ENCODE measurements at places on chromosomes 16 and 17.
A peak's percentile ranks its signal among the peaks of the same experiment; 100 is the strongest.

DNA sequence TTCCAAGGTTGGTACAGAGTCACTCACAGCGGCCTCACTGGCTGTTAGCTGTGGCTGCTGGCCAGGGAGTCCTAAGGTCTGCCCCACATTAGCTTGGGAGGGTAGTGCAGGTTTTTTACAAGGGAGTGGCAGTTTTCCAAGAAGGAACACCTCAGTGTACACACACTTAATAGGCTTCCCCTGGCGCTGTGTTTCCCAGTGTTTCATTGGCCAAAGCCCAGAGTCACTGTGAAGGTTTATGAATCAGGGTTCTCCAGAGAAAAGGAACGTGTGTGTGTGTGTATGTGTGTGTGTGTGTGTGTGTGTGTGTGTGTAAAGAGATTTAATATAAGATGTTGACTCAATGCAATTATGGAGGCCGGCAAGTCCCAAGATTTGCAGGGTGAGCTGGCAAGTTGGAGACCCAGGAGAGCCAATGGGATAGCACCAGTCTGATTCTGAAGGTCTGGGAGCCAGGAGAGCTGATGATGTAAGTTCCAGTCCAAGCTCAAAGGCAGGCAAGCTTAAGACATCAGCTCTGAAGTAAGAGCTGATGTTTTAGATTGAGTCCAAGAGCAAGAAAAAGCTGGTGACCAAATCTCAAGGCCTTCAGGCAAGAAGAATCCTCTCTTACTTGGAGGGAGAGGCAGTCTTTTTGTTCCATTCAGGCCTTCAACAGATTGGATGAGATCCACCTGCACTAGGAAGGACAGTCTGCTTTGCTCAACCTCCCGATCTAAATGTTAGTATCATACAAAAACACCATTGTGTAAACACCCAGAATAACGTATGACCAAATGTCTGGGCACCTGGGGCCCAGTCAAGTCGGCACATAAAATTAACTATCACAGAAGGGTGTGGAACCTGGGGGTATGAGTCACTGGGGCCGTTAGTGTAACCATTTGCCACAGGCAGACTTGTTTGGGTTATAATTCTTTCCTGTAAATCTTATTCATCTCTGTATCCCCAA, 206.8 kb downstream of the PRKCA start:
- no peak for DNase-seq

DNA sequence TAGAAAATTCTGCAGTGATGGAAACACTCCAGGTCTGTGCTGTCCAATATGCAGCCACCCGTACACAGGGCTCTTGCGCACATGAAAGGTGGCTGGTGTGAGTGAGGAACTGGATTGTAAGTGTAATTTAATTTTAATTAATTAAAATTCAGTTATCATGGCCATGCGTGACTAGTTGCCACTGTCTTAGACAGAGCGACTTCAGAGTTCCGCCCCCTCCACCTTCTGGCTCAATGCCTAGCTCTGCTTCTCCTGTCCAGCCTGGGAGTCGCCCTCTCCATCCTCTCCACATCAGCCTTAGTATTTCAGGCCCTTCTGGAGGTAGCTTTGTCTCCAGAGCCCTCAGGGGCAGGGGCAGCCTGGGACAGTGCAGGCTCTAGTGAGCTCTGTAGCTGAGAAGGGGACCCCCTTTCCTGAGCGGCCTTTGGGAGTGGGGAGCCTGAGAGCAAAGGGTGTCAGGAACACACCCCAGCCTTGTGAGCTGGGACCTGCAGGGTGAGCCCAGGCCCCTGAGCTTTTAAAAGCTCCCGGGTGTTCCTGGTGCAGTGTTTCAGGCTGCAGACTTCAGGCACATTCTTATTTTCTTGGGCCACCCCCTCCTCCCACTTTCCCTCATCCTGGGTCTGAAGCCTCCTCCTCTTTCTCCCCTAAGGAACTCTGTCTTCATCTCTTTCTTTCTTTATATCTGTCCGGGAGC, 99.4 kb downstream of the IRF8 start:
- no peak for DNase-seq

- no peak for DNase-seq
Observed at GRCh38 chr17:28472871-28473497, 460 bp upstream of the SLC13A2 start.

DNA sequence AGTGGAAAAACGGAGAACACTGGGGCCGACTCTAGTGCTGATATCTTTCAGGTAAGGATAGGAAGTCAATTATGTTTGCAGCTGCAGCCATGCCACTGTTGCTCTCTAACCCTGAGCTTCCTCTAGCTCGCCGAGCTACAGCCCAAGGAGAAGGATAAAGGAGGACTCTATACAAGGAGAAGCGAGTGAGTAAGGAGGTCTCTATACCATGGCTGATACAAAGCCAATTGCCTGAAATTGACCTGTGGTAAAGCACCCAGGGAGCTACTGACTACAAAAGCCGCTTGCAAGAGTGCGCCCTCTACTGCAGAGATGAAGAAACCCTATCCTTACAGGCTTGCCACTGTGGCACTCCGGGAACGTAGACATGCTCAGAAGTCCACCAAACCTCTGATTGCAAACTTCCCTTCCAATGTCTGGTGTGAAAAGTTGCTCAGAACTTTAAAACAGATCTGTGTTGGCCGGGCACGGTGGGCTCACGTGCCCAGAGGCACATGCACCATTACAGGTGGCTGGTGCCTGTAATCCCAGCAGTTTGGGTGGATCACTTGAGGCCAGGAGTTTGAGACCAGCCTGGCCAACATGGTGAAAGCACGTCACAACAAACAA, 10.8 kb upstream of the SLC46A1 start:
- peak; percentile 39 for DNase-seq

GRCh38 chr16:69834807-69835466, 72.8 kb downstream of the WWP2 start:
- DNase-seq = no peak

- DNase-seq = no peak
Observed at GRCh38 chr16:1036166-1036565, 36.4 kb upstream of the SSTR5 start.

DNA sequence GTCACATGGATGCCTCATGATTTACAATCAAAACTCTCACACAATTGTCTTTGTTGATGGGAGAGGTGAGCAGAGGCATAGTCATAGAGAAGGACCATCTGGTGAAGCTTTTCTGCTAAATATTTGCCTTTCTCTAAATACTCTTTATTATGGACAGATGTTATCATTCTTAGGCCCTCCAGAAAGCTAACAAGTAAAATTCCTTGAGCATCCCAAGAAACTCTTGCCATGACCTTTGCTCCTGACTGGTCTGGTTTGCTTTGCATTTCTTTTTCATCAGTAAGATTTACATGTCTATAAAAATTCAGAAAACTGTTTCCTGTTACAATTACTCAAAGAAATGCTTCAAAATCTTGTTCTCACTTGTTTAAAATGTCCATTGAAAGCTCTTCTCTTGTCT, 1336.6 kb upstream of the CDH8 start:
- DNase-seq = no peak

DNA sequence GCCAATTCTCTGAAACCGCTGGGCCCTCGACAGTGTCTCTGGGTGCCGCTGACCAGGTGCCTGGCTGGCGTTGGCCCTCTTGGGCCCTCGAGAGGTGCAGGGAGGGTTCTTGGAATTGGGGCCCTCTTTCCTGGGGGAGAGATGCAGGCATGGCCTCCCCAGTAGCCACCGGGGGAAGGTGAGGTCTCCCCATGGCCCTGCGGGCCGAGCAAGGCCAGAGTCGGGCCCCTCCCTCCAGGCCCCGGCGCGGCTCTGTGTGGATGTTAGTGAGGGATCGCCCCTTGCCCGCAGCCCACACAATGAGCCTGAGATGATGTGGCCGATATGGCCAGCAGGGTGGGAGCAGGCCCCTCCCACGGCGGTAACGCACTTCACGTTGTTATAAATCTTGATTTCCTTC, 23.1 kb upstream of the C1QTNF8 start:
- DNase-seq = no peak

- no peak for DNase-seq
Observed at GRCh38 chr16:30031477-30031918, 427 bp upstream of the TLCD3B start.

- DNase-seq = peak; percentile 92
Observed at GRCh38 chr16:20611975-20612481, 35.9 kb upstream of the ACSM2B start.

DNA sequence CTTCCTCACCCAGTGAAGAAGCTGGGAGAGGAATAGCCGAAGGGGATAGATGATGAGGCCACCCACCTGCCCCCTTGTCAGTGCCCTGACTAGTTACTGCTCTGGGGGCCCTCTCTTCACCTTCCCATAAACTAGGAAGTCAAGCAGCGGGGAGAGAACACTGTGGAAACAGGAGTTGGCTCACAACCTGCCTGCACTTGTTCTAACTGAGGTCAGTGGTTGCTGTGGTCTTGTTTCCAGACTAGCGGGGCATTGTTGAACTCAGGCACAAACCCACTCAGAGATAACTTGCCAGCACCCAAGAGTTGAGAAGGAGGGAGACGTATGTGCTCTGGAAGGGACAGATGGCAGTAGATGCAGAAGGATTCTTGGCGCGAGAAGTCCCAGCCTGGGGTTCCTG, 48.6 kb upstream of the DDX52 start:
- no peak for DNase-seq

GRCh38 chr17:58082341-58082869, 814 bp upstream of the DYNLL2 start:
- no peak for DNase-seq

GRCh38 chr17:35947156-35947585, 3.7 kb upstream of the LYZL6 start:
- DNase-seq = no peak

- no peak for DNase-seq
Observed at GRCh38 chr17:81347437-81347836, 47.8 kb upstream of the BAHCC1 start.

GRCh38 chr17:72661116-72661944, 431.2 kb downstream of the SLC39A11 start:
- DNase-seq = no peak

DNA sequence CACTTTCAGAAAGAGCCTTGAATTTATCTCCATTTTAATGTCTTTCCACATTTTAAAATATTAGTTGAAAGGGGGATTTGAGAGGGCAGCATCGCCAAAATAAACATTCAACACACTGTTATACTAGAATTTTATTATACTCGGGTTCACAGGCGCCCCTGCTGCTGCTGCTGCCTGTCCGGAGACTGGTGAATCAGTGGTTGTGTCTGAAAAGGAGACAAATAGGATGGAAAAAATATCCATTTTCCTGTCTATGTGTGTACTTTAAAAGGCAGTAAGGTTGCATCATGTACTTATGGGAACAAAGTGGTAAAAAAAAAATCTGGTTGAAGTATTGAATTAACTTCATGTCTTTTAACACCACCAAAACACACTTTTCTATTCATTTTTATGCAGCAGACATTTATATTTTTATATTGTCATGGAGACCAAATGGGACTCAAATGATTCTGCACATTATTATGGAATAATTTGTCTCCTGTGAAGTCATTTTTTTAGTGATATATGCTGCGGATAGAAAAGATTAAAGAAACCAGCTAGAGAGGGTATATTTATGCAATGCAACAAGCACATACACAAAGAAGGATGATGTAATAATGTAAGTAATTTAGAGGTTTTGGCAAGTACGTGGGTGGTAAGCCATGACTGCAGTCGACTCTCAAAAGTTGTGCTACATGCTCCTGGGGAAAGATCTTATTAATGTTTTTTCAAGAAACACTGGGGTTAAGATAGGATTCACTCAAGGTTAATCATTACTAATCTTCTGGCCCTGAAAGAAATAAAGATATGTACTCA, 759.0 kb upstream of the SOX9 start:
- no peak for DNase-seq

DNA sequence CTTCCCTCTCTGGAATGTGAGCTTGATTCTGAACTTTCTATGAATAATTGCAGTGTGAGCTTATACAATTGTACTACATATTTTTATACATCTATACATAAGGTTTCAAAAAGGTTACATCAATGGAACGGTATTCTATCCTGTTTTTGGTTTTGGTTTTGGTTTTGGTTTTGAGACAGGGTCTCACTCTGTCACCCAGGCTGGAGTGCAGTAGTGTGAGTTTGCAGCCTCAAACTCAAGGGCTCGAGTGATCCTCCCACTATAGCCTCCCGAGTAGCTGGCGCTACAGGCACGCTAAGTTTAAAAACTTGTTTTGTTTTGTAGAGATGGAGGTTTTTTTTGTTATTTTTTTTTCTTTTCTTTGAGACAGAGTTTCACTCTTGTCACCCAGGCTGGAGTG, 1.1 kb downstream of the CTRB1 start:
- DNase-seq = no peak

GRCh38 chr17:64016231-64016784, 4.1 kb downstream of the ICAM2 start:
- DNase-seq = no peak

DNA sequence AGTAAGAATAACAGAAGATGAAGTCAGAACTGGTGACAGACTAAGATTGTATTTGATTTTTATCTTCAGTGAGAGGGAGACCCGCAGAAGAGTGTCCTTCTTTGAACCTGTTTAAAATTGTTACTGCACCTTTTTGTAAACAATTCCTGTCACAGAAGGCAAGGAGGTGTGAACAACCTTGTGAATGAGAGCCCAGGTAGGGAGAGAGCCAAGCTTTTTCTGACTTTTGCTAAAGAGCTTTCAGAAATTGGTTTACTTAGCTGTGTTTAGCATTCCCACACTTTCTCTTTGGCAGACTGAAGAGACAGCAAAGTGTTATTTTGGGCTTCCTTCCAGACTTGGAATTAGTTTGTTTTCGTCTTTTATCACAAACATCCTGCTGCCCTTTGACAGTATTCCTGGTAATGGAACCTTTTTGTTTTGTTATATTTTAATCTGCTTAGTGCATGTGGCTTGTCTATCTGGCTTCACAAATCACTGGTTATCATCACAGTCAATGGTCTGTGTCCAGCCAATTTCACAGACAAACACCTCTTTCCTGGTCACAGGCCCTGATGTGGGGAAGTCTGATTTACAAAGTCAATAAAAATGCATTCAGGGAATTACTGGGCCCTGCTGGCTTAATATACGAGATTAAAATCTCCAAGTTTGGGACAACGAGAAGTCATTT, 85.7 kb upstream of the HS3ST2 start:
- DNase-seq = no peak

DNA sequence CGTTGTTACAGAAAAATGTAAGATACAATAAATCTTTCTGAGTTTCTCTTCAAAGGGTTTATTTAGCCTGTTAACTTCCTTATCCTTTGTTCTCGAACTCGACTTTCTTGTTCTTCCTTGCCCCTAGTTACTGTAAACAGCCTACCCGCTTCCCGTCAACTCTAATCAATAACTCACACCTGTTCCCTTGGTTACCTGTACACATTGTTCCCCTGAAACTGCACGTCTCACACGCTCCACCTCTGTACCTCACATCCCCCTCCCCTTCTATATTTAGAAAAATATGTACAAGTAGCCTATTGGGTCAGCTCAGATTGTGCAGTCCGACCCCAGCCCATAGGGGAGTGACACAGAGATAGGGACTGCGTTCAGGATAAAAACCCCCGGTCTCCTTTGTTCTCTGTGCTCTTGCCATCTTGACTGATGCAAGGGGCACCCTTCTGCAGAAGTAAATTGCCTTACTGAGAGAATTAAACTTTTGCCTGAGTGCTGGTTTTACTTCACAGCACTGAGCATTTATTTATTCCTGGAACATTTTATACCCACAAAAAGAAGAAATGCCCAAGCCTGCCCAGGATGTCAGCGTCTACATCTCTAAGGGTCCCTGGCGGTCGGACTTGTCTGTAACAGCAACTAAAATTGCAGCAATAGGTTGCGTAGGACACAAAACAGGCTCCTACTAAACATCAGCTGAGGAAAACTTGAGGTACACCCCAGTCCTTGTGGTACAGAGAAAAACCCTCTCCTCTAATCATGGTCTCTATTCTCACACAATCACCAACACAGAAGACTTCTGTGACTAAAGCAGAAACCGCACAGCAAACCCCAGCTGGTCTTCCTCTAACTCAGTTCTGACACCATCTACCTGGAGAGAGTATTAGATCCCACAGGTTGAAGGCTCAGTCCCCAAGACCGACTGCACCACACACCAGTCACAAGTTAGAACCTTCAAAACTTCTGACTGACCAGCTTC, 11.3 kb downstream of the WDR45B start:
- no peak for DNase-seq

All from NCI-H524 treated with DMSO at 0.1 percent for 48 hours (cell line).